Stimulated activated CD4-positive, alpha-beta T cell treated with anti-CD3 and anti-CD28 coated beads, Interleukin-15, amount 100 ng/mL, for 1 hour (primary cell): ENCODE measurements at places on chromosomes 1 and 21.

DNA sequence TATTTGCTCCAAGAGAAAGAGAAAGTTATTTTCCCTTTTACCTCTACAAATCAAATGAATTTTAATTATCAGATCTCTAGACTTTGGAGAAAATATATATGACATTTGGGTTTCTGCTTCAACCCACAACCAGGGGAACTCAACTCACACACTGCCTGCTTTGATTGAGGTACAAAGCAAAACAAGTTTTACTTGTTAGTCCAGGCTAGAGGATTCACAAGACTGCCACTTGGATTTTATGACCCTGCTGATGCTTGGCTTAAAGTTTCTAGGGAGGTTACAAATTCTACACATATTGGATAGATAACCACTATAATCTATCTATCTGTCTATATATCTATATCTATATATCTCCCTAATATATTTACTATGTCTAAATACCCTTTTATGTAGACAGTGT is 467.3 kb upstream of the RGS18 start:
- DNase-seq, result no peak

DNA sequence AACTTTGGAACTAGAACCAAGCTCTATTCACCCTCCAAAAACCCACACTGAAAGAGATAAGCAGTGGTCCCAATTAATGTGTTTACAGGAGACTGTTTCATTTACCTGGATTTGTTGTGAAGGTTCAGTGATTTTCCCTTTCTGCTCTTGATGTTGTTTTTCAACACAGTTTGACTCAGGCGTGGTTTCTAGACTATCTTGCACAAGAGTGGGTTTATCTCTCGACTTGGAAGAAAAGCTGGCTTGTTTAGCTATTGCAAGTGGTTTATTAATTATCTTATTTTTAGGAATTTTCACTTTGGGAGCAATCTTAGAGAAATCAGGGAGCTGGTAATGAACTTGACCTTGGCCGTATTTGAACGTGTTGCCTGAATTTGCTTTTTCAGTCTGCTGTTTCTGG is 5.3 kb downstream of the AKNAD1 start:
- no peak for DNase-seq

DNA sequence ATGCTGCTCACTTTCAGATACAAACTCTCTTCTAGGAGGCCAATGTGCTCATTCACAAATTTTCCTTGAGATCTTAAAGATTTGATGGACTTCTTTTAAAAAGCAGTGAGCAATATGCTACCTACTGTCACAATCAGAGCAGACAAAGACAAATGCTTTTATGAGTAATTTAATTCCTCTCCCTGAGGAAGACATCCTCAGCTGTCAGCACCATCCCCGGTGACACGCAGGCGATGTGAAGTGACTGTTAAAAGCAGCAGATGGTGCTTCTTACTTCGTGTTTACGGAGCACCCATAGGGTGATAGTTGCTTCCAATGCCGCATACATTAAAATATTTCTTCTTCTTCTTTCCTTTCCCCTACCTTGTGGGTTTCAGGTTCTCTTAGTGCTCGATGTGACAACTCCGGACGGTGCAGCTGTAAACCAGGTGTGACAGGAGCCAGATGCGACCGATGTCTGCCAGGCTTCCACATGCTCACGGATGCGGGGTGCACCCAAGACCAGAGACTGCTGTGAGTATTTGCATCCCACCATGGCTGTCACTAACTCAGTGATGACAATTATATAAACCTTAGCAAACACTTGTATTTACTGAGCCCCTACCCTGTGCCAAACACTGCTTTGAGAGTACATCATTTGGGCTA is 29.1 kb downstream of the LAMC2 start:
- no peak for DNase-seq

DNA sequence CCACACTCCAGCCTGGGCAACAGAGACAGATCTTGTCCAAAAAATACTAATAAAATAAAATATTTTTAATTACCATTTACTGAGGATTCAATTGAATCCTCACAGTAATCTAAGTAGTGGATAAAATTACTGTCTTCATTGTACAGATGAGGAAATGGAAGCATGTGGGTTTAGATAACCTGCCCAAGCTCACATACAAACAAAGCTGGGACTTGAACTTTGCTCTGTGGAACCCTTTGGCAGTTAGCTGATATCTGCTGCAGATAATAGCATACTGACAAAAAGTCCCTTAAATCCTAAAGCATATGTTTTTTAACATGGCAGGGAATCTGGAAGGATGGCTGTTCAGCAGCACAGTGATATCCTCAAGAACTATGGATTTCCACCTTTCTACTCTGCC is 130.9 kb upstream of the MROH9 start:
- DNase-seq, result no peak

DNA sequence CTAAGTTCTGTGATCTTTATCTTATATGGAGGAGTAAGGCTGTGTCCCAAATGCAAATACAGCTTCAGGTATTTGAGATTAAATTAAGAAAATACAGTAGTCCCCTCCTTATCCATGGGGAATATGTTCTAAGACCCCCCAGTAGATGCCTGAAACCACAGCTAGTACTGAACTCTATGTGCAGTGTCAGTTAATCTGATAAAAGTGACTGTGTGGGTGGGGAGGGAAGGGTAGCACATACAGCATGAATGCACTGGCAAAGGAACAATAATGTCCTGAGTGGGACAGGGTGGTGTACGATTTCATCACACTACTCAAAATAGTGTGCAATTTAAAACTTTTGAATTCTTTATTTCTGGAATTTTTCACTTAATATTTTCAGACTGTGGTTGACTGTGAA is 83.1 kb downstream of the HS2ST1 start:
- DNase-seq, result no peak

GRCh38 chr21:31136891-31137290 is 98.6 kb upstream of the KRTAP19-8 start:
- no peak for DNase-seq

- no peak for DNase-seq
Measured at GRCh38 chr1:5002676-5003075, 348.3 kb downstream of the AJAP1 start.

GRCh38 chr1:221667504-221667903 is 74.4 kb downstream of the DUSP10 start:
- DNase-seq, result no peak

- no peak for DNase-seq
Measured at GRCh38 chr1:4653328-4653660, 1.1 kb upstream of the AJAP1 start.

DNA sequence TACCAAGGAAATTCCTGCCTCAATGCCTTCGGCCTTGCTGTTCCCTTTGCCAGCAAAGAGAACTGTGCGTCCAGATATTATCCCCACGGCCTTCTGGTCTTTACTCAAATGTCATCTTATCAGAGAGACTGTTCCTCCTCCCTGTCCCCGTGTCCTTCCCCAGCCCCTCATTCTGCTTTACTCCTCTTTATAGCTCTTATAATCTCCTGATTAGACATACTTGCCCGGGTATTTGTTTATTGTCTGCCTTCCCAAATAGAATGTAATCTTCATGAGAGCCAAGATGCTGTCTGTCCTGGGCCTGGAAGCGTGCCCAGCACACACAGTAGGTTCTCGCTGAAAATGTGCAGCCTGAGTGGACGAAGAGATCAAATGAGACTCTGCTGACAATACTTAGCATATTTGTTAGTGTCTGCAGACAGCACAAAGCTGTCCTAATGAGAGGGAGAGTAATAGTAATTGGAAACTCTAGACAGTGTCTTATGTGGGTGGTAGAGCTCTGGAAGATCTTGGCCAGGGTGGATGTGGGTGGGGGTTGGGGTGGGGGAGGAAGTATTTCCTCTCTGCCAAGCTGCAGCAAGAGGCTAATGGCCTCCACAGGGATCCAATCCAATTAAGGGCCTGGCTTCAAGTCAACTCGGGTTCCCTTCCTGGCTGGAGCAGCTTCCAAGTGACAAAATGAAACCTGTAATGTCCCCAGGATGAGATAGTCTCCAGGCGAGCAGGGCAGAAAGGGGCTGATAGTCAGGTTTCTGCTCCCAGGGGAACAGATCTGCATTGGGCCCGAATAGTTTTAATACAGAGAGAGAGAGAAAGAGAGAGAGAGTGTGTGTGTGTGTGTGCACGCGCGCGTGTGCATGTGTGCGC is 9.5 kb upstream of the CLIC4 start:
- DNase-seq, result no peak

DNA sequence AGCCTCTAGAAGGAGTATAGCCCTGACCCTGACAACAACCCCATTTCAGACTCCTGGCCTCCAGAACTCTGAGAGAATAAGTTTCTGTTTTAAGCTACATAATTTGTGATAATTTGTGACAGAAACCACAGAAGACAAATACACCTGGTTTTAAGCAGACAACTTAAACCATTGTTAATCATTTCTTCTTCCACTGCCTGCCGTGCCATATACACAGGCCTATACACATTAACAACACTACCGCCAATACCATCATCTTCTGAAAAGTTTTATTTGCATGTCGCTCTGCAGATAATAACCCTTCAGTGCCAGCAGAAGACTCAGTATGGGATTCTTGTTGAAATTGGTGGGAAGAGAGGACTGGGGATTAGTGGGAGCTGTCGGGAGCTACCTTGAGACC is 39.9 kb upstream of the KRTAP19-8 start:
- DNase-seq, result no peak

DNA sequence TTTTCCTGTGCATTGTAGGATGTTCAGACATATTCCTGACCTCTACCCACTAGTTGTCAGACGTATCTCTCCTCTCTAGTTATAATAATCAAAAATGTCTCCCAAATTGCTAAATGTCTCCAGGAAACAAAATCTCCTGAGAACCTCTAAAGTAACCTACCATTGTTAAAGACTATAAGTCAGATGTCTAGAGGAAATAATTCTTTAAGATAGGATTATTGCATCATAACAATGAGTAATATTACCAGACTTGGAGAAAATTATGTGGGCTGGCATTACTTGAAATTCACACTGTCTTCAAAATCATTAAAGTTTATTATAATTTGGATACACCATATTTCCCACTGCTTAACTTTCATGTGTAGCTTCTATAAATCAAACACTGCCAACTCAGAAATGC is 643.0 kb upstream of the ADGRL2 start:
- no peak for DNase-seq
